ENCODE measurements at places on chromosomes 1 and 21.

- no peak for DNase-seq
Observed at GRCh38 chr1:207818971-207819451, 67.2 kb downstream of the CD46 start.

DNA sequence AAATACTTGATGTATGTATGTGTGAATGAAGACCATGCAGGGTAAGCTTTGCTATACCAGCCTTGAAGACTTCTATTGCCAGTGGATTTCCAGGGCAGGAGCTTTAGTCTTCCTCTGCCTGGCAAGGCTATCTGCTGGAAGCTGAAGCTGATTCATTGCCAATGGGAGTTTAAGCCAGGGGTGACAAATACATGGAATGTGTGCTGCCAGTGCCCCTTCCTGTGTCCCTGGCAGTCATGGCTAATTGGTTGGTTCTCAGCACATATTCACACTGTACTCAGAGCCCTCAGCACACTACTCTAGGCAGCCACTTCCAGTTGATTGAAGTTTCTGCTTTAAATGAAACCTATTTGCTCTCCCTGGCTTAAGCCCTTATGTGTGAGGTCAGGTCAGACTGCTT lies 1.5 kb downstream of the ZSCAN20 start:
- DNase-seq, result no peak

GRCh38 chr1:171965777-171966176 lies 124.5 kb downstream of the DNM3 start:
- no peak for DNase-seq

DNA sequence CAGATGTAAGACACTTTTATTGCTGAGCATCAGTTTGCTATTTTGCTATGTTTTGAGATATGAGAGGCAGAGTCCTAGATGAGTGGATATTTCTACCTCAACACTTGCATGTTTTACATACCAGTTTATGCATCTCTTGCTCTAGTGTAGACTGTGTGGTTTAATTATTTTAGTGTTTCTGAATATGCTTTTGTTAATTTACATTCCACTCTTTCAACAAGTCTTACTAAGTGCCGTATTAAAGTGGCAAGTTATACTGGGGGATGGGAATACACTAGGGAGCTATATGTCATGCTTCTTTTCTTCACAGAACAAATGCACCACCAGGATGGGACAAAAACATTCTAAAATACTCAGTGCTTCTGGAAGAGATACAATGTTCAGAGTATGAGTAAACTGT lies 507.7 kb upstream of the PRMT6 start:
- no peak for DNase-seq

Data from CD4-positive, alpha-beta T cell treated with Interleukin-6 at 100 ng/mL for 8 hours (primary cell).